ENCODE measurements at places on chromosomes 6 and 20.

- DNase-seq, result no peak
Measured at GRCh38 chr6:82712826-82713225, 349.2 kb downstream of the TPBG start.

- DNase-seq, result no peak
Measured at GRCh38 chr6:37820718-37821079, 1.2 kb downstream of the ZFAND3 start.

DNA sequence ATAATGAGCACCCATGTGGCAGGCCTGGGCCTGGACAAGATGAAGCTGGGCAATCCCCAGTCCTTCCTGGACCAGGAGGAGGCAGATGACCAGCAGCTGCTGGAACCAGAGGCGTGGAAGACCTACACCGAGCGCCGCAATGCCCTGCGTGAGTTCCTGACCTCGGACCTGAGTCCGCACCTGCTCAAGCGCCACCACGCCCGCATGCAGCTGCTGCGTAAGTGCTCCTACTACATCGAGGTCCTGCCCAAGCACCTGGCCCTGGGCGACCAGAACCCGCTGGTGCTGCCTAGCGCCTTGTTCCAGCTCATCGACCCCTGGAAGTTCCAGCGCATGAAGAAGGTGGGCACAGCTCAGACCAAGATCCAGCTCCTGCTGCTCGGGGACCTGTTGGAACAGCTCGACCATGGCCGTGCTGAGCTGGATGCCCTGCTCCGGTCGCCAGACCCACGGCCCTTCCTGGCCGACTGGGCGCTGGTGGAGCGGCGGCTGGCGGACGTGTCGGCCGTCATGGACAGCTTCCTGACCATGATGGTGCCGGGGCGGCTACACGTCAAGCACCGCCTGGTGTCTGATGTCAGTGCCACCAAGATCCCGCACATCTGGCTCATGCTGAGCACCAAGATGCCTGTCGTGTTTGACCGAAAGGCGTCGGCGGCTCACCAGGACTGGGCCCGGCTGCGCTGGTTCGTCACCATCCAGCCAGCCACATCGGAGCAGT is 1.9 kb downstream of the FNDC11 start:
- DNase-seq, result no peak

- DNase-seq, result no peak
Measured at GRCh38 chr6:56808871-56809359, 146.0 kb upstream of the BEND6 start.

DNA sequence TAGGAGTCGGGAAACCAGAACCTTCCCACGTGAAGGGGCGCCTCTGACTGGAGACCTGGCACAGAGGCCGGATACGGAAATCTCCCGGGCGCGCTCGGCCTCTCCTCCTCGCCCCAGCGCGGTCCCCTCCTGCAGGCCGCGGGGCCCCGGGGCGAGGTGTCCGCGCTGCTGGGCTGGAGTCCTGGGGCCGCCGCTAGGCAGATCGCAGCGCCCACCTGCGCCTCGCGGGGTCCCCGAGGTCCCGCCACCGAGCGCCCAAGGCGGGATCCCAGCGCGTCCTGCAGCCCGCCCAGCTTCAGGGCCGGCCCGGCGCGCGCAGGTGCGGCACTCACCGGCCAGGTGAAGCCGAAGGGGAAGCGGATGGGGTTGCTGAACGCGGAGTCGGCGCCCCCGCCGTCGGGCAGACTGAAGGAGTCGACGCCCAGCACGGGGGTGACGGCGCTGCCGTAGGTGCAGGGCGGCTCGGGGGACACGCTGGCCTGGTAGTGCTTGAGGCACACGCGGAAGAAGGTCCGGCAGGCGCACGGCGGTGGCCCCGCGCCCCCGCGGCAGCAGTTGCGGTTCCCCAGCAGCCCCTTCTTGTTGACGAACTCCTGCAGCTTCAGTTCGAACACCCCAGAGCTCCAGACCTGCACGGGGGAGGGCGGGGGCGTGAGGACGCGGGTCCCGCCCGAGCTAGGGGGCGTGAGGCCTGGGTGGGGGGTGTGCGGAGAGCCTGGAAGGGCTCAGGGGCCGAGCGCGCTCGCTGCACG is 1.5 kb downstream of the DLL1 start:
- DNase-seq, result no peak

GRCh38 chr6:118784641-118785164 is 109.2 kb upstream of the ASF1A start:
- no peak for DNase-seq

- no peak for DNase-seq
Measured at GRCh38 chr6:107621229-107621937, 131.5 kb downstream of the SOBP start.

DNA sequence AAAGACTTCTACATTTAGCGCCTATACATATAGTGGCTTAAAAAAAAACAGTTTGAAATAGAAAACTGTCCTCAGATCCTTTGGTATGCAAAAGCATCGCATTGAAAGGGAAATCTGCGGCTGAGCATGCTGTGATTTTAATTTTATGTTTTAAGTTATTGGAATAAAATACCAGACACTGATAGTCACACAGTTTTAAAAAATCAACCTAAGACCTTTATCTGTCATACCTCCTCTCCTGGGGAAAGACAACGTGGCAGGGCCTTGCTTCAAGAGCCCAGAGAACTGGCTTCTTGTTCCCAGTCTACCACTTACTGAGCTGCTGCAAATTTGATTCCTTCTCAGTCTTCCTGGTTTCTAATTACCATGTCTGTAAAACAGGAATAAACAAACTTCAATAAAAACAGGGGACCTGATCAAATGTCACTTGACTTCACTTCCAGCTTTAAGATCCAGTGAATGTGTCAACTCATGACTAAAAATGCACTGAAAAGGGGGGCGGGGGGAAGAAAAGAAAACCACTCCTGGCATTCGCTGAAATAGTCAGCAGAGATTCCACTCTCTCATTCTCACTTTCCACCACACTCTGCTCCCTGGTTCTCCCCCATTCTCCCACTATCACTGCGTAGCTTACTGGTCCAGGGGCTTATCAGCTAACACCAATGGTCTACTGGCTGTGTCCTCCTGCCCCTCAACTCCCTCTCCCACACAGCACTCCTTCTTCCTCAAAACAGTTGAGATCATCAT is 494.7 kb upstream of the MARCKS start:
- no peak for DNase-seq

DNA sequence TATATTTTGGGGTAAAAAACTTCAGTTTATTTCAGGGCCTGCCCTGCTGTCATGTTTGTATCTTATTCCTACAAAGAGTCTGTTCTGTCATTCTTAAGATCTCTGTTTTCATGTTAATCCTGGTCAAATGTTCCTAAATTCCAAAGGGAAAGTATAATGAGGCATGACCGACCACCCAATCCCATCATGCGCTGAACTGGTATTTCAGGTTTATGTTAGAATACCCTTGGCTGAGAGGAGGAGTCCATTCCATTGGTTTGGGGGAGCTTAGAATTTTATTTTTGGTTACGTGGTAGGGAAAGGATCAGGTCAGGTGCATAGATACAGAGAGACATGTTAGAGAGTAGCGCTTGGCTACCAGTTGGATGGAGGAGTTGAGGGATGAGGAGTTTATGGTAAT is 25.7 kb downstream of the CFAP61 start:
- DNase-seq, result no peak

- no peak for DNase-seq
Measured at GRCh38 chr6:157909282-157909664, 72.4 kb upstream of the SYNJ2 start.
